ENCODE measurements at places on chromosomes 1 and 21.

- H3K4me1 ChIP-seq, result peaks cover 25% of the 10 kb centered on the region
- H3K27me3 ChIP-seq, result no peaks in the 10 kb centered on the region
- H3K36me3 ChIP-seq, result peaks cover 14% of the 10 kb centered on the region
- H3K4me3 ChIP-seq, result peak overlapping the region; percentile 57
These were observed 1.6 kb downstream of the IFI44 start for GRCh38 chr1:78651241-78651640.

- peaks cover 7% of the 10 kb centered on the region for H3K4me1 ChIP-seq
- no peaks in the 10 kb centered on the region for H3K36me3 ChIP-seq
- H3K27ac ChIP-seq, result no peak overlapping the region
- peaks cover 14% of the 10 kb centered on the region for H3K27me3 ChIP-seq
These were observed 4.8 kb upstream of the EDARADD start for GRCh38 chr1:236389253-236389652.

DNA sequence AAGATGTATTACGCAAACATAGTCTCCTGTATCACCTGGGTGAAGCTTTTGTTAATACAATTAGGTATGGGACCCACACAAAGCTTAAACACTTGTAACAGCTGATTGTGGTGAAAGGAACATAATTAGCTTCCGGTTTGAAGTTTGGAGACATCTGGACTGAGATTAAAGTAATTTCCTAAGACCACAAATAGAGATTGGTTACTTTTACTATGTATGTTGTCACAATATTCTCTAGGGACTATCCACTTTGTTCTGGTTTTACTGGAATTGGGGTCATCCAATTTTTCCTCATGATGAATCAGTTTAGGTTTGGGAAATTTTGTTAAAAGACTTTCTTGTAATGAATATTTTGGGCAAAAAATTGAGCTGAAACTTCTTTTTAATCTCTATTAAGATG lies 71.8 kb upstream of the SAMSN1 start:
- H3K4me3 ChIP-seq, result no peak overlapping the region
- DNase-seq, result no peak
- peak overlapping the region; percentile 98 for H3K27ac ChIP-seq
- H3K4me1 ChIP-seq, result peaks cover 23% of the 10 kb centered on the region

DNA sequence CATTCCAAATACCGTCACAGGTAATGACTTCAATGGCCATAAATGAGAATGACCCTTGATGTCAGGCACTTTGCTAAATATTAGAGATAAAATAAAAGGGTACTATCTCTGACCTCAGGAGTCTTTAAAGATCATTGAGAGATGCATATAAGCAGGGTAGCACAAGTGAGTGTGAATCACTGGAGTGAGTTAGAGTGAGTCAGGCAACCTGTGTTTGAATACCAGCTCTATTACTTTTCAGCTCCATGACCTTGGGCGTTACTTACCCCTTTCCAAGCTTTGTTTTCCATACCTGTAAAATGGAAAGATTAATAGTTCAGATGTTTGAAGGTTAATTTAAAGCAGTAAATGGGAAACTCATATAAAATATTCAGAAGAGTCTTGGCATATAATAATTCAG lies 1058.0 kb upstream of the ADGRL4 start:
- no peaks in the 10 kb centered on the region for H3K4me1 ChIP-seq
- no peaks in the 10 kb centered on the region for H3K27me3 ChIP-seq
- no peak overlapping the region for H3K4me3 ChIP-seq
- no peaks in the 10 kb centered on the region for H3K36me3 ChIP-seq

DNA sequence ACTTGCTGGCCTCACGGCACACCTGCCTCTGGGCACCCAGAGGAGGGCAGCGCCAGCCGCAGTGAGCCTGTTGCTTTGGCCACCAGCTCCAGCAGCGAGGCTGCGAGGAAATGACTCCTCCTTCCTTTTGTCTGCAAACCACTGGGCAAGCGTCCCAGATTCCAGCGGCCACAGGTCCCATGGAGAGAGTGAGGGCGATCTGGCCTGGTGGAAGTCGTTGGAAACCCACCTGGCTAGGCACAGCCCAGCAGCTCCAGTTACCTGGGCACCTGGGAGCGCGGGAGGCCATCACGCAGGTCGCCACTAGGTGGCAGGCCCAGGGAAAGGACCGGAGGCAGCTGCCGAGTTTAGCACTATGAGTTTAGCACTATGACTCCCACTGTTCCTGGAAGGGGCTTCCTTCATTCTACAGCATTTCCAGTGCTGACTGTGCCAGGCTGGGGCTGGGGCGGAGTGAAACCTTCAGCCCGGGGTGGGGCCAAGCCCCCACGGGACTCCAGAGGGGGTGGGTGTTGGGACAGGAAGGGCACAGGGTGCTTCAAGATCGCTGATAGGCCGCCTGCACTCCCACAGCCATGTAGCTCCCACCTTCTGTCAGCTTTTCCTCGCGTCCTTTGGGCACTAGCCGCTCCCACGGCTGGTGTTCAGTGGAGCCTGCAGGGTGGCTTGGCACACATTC lies 1.1 kb upstream of the ESPN start:
- H3K36me3 ChIP-seq, result no peaks in the 10 kb centered on the region
- H3K4me1 ChIP-seq, result peaks cover 22% of the 10 kb centered on the region
- H3K27me3 ChIP-seq, result peaks cover 47% of the 10 kb centered on the region
- H3K4me3 ChIP-seq, result no peak overlapping the region
- DNase-seq, result peak; percentile 50
- H3K27ac ChIP-seq, result no peak overlapping the region

GRCh38 chr21:36535618-36536241 lies 55.8 kb upstream of the CLDN14 start:
- no peaks in the 10 kb centered on the region for H3K36me3 ChIP-seq
- no peaks in the 10 kb centered on the region for H3K4me1 ChIP-seq
- DNase-seq, result no peak
- H3K27ac ChIP-seq, result no peak overlapping the region
- no peak overlapping the region for H3K4me3 ChIP-seq

Data from stimulated activated naive B cell treated with anti-CD40 and anti-IgM and Interleukin-4, amounts not matched to agents 10 μg/mL and 1 μg/mL and 100 μg/mL, for 72 hours (primary cell).